Caki2 (cell line): ENCODE measurements at places on chromosomes 4 and X. TPM values are rescaled to one million over a fixed set of nuclear protein-coding genes. Genes with fewer than 3 reads are reported as not detected.

CORIN gene
- total RNA-seq = 0.20 TPM in 1 of 2 replicates, not detected in the other

AFF1 gene
- total RNA-seq = 6.8 and 14.8 TPM in 2 replicates

TRAPPC11 gene
- total RNA-seq = 17.2 and 35.7 TPM in 2 replicates

SPON2 gene
- total RNA-seq = 0.88 TPM in 1 of 2 replicates, not detected in the other

SFRP2 gene
- not detected in 2 replicates for total RNA-seq

DNA sequence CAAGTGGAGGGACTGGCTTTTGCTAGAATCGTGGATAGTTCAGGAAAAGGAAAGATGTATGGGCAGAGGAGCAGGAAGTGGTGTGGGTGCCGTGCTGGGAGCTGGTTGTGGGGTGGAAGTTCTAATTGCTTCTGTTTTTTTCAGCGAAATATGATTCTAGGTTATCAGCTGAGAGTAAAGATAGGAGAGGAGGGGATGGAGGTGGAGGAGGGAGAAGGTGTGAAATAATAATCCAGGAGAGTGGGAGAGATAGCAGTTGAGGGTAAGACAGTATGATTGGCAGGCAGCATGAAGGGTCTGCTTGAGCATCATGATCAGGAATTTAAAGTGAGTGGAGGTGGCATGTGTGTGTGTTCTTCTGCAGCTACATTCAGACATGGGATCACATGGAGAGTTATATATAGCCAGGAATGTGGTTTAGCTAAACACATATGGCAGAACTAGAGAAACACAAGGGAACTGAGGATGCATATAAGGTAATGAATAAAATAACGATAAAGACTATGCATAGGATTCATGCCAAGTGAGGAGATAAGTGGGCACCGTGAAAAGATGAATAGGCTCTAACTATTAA lies 133.7 kb downstream of the ANK2 start:
- no peak for DNase-seq

- DNase-seq = no peak
Measured at GRCh38 chr4:90174621-90175023, 47.4 kb downstream of the CCSER1 start.

DNA sequence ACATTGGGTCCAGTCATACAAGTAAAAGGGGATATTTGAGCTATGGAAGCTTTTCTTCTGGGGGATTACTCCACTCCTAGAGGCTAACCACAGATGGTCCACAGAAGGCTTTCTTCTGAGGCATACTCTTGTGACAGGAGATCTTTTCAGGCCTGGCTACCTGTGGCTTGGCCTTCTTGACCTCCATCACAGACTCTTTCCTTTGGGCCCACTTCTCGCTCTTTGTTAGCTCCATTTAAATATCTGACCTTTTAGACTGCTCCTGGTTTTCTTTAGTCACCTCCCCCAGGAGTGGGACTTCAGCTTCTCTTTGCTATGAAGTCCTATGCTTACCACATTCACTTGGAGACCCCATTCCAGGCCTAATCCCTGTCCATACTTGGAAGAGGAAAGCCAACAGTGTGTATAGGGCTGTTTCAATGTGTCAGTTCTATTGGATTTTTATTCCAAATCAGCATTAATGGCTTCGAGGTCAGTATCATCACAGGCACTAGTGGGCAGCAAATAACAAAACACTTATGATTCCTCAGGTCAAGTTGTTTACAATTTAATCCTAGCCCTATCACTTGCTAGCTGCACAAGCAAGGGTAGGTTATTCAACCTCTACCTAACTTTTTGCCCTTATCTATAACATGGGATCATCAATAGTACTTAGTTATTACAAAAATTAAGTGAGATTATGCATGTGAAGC lies 26.3 kb downstream of the GPC3 start:
- DNase-seq = no peak

GRCh38 chr4:8235224-8235623 lies 34.3 kb upstream of the HTRA3 start:
- no peak for DNase-seq
